Skin of body (tissue), 3 donors: ENCODE measurements at places on chromosomes 4 and X. TPM values are rescaled to one million over a fixed set of nuclear protein-coding genes. Genes with fewer than 3 reads are reported as not detected.

The MTMR8 gene
- 1.7 TPM for total RNA-seq

GRCh38 chr4:120865985-120866384 lies 56.5 kb downstream of the PRDM5 start:
- DNase-seq = no peak

The STAG2 gene
- 127 TPM for total RNA-seq

- DNase-seq = no peak
Observed at GRCh38 chr4:54730581-54730980, 72.8 kb downstream of the KIT start.

DNA sequence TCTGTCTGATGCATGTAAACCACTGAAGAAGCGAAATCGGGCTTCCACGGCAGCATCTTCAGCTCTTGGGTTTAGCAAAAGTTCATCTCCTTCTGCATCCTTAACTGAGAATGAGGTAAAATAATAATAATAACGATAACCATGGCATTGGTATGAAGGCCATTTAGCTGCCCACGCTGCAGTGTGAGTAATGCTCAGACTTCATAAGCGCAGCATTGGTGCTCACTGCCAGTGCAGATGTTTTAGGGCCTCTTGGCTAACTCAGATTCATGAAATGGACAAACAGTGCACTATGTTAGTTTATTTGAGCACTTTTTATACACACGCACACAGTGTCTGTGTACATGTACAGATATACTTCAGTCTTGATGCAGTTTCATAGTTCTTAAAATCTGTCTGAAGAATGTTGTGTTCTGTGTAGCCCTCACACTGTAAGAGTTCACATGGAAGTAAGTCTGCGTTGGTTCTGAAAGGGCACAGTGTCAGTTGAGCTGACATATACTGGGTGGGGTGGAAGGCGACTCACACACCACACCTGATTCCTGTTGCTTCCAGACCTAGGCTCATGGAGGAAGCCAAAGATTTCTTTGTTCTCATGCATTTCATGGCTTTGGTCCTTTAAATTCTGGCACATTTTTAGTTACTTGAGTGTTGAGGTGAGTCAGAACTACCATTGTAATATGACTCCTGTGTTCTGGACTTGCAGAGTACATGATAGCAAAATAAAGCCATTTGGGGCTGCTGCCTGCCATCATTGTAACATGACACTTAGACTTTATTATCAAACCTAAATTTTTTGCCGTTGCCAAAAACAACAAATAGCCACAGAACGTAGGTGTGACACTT lies 68.7 kb downstream of the NSD2 start:
- no peak for DNase-seq

DNA sequence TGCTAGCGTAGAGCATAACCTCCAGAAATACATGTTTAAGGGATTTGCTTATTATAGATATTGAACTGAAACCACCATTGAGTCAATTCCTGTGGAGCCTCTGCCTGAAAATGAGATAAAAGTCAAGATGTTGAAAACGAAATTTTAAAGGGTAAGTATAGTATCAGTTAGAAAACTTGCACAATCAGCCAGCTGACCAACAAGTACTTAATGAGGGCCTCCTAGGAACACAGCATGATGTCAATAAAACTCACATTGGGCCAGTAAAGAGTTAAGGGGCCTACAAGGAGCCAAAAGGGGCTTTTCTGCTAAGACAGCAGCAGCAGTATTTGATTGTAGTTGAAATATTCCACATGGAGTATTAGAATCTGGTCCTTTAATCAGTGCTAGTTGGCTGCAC lies 314.1 kb upstream of the PPARGC1A start:
- DNase-seq = no peak

The USP51 gene
- 3.1 TPM for total RNA-seq

The RTL9 gene
- 0.39 TPM for total RNA-seq

DNA sequence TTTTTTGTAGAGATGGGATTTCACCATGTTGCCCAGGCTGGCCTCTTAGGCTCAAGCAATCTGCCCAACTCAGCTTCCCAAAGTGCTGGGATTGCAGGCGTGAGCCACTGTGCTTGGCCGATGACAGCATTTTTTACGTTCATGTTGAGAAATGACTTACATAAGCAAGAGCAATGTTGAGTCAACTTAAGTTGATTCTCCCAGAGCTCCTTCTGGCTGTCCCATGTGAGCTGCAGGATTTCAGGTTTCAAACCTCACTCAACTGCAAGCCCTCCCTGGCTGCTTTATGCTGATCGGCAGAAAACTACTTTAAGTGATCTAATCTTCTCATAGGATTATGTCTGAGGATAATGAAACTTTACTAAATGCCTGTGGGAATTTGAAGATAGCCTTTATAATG lies 86.8 kb downstream of the GC start:
- no peak for DNase-seq

The HPGD gene
- 34.6 TPM for total RNA-seq
